ENCODE measurements at places on chromosomes 12 and 14.

DNA sequence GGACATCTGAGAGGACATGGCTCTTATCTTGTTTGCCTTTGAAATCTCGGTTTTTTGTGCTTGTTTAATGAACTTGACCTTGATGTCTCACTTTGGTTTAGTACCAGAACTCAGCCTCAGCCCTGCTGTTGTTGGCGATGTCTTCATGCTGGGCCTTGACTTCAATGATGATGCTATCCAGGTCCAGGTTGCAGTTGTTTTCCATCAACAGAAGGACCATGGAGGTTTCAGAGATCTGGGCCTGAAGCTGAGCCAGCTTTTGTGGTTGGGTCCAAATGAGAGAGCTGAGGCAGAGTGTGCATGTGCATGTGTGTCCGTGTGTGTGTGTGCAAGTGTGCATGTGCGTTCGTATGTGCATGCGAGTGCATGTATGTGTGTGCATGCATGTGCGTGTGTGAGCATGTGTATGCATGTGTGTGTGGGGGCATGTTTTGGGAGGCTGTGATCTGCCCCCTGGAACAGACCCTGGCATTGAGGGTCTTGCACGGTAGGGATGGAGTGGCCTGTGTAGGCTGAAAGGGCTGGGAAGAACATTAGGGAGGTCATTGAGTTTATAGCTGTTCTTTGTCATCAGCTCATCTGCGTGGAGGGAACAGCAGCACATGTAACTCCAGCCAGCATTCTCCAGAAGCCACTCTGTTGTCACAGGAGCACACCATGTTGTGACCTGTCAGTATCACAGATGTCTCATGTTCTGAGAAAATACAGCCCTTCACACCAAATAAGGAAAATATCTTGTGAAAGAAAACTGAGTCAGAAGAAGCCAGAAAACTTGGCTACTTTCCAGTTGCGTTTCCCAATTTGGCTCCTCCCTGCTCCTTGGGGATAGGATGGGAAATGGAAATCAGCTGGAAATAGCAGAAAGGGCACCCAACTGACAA is 10.0 kb upstream of the KRT82 start:
- DNase-seq: no peak

DNA sequence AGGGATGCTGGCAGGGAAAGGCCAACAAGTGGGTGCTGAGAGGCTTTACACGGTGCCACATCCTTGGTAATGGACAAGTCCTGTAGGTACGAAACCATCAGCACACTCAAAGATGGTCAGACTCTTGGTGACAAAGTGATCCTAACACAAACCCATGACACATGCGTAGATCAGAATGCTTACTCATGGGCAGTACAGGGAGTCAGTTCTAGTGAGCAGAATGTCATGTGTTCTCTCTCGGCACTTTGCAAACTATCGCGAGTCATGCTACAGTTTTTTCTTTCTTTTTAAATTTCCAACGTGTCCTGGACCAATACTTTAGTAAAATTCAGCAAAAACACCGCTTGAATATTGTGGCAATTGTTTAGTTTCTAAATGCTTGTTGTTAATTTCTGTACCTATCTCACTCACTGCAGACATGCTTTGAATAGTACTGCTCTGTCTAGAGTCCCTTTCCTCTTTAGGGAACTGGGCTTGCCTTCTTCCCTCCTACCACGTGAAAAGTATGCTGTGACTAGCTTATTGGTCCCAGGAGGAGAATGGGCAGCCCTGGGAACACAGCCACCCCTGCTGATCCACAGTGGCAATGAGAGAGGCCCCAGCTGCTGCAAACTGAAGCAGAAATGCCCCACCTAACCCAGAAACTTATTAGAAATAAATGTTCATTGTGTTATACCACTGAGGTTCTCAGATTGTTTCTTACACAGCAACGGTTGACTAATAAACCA is 62.4 kb downstream of the UBR7 start:
- no peak for DNase-seq

DNA sequence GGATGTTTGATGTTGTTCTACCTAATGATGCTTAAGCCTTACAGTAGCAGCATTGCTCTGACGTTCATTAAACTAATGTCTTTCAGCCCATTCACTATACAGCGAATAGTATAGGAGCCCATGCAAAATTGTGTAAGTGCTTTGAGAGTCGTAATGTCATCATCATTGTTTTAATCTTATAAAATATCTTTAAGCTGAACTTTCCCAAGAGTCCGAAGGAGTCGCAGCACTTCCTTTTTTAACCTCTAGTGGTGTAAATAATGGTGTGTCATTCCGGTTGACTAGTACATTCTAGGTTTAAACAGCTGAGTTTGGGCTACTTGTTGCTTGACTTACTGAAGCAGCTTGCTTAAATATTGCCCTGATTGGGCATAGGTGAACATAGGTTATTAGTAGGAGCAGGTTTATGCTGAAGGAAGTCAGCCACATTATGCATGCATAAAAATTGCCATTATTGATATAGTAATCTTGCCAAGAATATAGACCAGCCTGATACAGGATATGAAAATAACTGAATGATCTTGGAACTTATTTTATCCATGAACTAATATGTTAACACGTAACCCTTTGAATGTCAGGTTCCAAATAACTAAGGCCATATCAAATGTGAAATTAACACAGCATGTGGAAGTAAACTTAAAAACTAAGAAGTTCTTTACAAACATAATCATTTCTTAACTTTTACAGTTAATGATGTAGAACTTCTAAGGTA is 2.6 kb downstream of the WNK1 start:
- peak; percentile 72 for DNase-seq

- no peak for DNase-seq
Measured at GRCh38 chr12:58452546-58452945, 467.8 kb downstream of the LRIG3 start.

DNA sequence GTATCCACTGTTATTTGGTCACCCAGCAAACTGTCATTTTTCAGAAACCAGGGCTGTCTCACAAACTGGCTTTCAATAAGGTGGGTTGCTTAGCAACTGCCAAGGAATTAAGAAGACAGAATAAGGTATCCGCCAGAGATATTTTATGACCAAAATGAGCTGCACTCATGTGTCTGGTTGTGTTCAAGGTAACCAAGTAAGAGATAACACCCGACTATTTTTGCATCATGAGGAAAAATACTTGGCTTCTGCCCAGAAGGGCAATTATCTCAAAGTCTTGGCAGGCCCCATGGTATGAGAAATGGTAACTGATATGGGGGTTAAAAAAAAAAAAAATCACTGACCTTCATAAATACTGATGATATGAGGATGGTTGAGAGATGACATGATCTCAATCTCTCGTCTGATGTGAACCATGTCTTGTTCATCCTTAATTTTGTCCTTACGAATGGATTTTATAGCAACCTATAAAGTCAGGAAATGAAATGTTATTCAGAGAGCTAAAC is 32.6 kb downstream of the NUAK1 start:
- no peak for DNase-seq

All from endothelial cell of umbilical vein (primary cell).